ENCODE measurements at places on chromosomes 2 and 18. TPM values are rescaled to one million over a fixed set of nuclear protein-coding genes. Genes with fewer than 3 reads are reported as not detected.

Gene EN1
- total RNA-seq = not detected

Gene LIMS4
- total RNA-seq = 0.21 TPM

DNA sequence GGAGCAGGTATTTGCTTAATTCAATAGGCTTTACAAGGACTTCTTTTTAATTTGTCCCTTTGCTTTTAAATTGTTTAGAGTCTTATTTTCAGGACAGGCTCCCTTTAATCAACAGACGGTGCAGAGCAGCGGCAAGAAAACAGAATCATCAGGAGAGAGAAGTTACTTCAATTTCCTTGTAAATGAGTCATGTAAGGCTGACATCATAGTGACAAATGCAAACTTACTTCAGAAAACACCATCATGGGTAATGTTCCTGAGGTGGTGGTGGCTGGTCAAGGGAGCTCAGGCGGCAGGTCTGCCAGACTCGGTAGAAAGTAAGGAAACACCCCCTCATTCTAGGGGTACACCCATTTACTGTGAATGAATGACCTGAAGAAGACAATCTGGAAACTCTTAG is 395.1 kb downstream of the FBXO15 start:
- no peak overlapping the region for H3K4me3 ChIP-seq
- H3K27me3 ChIP-seq = no peaks in the 10 kb centered on the region
- H3K27ac ChIP-seq = no peak overlapping the region
- no peaks in the 10 kb centered on the region for H3K4me1 ChIP-seq
- no peaks in the 10 kb centered on the region for H3K36me3 ChIP-seq

DNA sequence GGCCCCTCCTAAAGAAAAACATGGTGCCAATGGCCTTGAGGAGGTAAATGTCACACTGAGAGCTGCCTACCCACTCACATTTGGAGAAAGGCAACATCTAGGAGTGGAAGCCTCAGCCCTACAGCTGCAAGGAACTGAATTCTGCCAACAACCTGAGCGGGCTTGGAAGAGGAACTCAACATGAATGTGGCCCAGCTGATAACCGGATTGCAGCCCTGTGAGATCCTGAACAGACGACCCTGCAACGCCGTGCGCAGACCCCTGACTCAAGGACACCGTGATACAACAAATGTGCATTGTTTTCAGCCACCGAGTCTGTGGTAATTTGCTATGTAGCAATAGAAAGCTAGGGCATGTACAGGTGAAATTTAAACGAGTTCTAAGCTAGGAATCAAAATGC is 99.4 kb downstream of the MYOM1 start:
- no peaks in the 10 kb centered on the region for H3K4me1 ChIP-seq
- H3K36me3 ChIP-seq = no peaks in the 10 kb centered on the region
- no peak overlapping the region for H3K4me3 ChIP-seq
- no peak overlapping the region for H3K27ac ChIP-seq

Gene SLC19A3
- not detected for total RNA-seq

GRCh38 chr2:199471443-199472057 is 13.8 kb upstream of the SATB2 start:
- H3K36me3 ChIP-seq = no peaks in the 10 kb centered on the region
- no peak for DNase-seq
- H3K27ac ChIP-seq = no peak overlapping the region
- H3K4me3 ChIP-seq = no peak overlapping the region
- H3K27me3 ChIP-seq = peaks cover 84% of the 10 kb centered on the region

Gene FAM237A
- not detected for total RNA-seq

GRCh38 chr18:70840649-70841048 is 551.8 kb downstream of the SOCS6 start:
- H3K4me3 ChIP-seq = no peak overlapping the region
- H3K27ac ChIP-seq = no peak overlapping the region
- H3K4me1 ChIP-seq = no peaks in the 10 kb centered on the region
- DNase-seq = no peak
- H3K36me3 ChIP-seq = no peaks in the 10 kb centered on the region
- no peaks in the 10 kb centered on the region for H3K27me3 ChIP-seq

Gene CROCC2
- total RNA-seq = not detected

Gene DAW1
- total RNA-seq = not detected

Gene ZNF892
- total RNA-seq = 4.8 TPM

- no peaks in the 10 kb centered on the region for H3K4me1 ChIP-seq
- no peaks in the 10 kb centered on the region for H3K27me3 ChIP-seq
- no peak overlapping the region for H3K27ac ChIP-seq
These were observed 22.4 kb downstream of the NLRC4 start for GRCh38 chr2:32242331-32242730.

DNA sequence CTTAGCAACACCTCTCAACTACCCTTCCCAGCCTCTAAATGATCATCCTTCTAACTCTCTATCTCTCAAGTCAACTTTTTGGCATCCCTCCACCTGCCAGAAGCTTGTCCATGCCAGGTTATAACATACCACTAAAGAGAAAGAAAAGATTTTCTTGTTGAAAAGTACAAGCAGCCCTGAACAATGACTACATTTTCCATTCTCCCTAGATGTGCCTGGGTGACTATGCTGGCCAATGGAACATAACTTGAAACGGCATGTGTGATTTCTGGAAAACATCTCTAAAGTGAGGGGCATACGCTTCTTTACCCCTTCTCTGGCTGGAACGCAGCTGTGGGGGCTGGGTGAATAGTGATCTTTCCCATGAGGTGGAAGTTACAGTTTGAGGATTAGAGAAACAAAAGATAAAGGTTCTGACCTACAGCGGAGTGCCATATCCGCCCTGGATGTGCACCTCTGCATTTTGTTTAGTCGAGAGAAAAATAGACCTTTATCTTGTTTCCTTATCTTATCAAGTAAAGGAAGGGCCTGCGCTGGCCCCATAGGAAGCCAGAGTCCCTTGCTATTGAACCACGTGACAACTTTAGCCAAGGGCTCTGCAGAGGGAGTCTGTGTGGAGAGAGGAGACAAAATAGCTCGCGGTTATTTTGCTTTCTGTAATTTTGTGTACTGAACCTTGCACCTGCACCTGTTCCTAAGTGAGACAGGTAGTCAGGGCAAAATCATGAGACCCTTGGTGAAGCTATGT is 436.8 kb downstream of the TGIF1 start:
- H3K4me1 ChIP-seq = no peaks in the 10 kb centered on the region
- no peaks in the 10 kb centered on the region for H3K36me3 ChIP-seq
- no peak overlapping the region for H3K27ac ChIP-seq
- DNase-seq = no peak
- H3K4me3 ChIP-seq = no peak overlapping the region
- H3K27me3 ChIP-seq = peaks cover 6% of the 10 kb centered on the region

GRCh38 chr2:200363279-200363678 is 56.8 kb downstream of the SPATS2L start:
- H3K27me3 ChIP-seq = no peaks in the 10 kb centered on the region
- H3K4me3 ChIP-seq = no peak overlapping the region
- H3K27ac ChIP-seq = no peak overlapping the region
- H3K36me3 ChIP-seq = peaks cover 2% of the 10 kb centered on the region
- DNase-seq = no peak
- peaks cover 4% of the 10 kb centered on the region for H3K4me1 ChIP-seq

DNA sequence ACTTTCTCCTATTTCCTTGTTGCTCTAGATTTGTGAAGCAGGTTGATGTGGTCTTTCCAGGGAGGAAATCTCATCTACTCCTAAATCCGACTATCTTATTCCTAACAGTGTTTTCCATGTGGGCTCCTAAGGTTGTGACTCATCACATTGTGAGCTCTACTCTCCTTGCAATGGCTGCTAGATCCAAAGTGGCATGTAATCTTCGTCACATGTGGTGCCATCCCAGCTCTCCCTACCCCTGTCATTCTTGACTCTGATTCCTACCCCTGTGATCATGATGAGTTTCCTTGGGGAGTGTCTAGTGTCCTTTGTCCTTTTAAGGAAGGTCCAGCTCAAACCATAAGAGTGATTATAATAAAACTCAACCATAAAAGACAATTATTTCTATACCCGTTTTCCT is 47.3 kb upstream of the GULP1 start:
- no peak overlapping the region for H3K27ac ChIP-seq
- no peak overlapping the region for H3K4me3 ChIP-seq
- no peaks in the 10 kb centered on the region for H3K36me3 ChIP-seq
- H3K4me1 ChIP-seq = no peaks in the 10 kb centered on the region
- DNase-seq = no peak

GRCh38 chr2:226862623-226863022 is 26.8 kb downstream of the RHBDD1 start:
- H3K4me1 ChIP-seq = peaks cover 11% of the 10 kb centered on the region
- peaks cover 21% of the 10 kb centered on the region for H3K36me3 ChIP-seq
- H3K4me3 ChIP-seq = no peak overlapping the region
- no peak overlapping the region for H3K27ac ChIP-seq
- H3K27me3 ChIP-seq = no peaks in the 10 kb centered on the region

Gene HJURP
- total RNA-seq = 52.4 TPM

GRCh38 chr18:45725336-45725735 is 1.4 kb downstream of the SLC14A1 start:
- no peaks in the 10 kb centered on the region for H3K36me3 ChIP-seq
- H3K27ac ChIP-seq = no peak overlapping the region
- no peak for DNase-seq

- H3K36me3 ChIP-seq = no peaks in the 10 kb centered on the region
- peaks cover 14% of the 10 kb centered on the region for H3K4me1 ChIP-seq
- H3K27me3 ChIP-seq = no peaks in the 10 kb centered on the region
- no peak overlapping the region for H3K27ac ChIP-seq
These were observed 40.0 kb upstream of the ITSN2 start for GRCh38 chr2:24400207-24400907.

GRCh38 chr2:28163627-28164279 is 228.9 kb upstream of the FOSL2 start:
- H3K4me3 ChIP-seq = no peak overlapping the region
- no peak overlapping the region for H3K27ac ChIP-seq
- H3K27me3 ChIP-seq = no peaks in the 10 kb centered on the region
- no peaks in the 10 kb centered on the region for H3K4me1 ChIP-seq
- H3K36me3 ChIP-seq = peaks cover 5% of the 10 kb centered on the region

All from activated T-helper 2 cell treated with anti-CD3 and anti-CD28 coated beads, Interferon-gamma antibody, Interleukin-2, Interleukin-4, amounts not matched to agents 10 μg/mL and 5 μg/mL and 100 μg/mL, durations not matched to agents 14 hours and 24 hours and 36 hours (primary cell).